ENCODE measurements at places on chromosomes 5 and 9.

DNA sequence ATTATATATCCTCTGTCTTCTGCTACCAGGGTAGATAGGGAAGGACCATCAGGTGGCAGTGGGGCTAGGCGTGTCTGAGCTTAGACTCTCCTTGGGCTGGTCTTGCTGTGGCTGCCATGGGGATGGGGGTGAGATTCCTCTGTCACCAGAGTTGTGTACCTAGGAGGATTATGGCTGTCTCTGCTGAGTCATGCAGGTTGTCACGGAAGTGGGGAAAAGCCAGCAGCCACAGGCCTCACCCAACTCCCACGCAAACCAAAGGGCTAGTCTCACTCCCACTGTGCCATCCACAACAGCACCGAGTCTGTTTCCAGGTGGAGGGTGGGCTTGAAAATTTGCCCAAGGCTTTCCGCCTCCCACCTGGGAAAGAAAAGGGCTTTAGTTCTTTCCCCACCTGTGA lies 476.1 kb downstream of the CYLC2 start:
- no peak for DNase-seq

DNA sequence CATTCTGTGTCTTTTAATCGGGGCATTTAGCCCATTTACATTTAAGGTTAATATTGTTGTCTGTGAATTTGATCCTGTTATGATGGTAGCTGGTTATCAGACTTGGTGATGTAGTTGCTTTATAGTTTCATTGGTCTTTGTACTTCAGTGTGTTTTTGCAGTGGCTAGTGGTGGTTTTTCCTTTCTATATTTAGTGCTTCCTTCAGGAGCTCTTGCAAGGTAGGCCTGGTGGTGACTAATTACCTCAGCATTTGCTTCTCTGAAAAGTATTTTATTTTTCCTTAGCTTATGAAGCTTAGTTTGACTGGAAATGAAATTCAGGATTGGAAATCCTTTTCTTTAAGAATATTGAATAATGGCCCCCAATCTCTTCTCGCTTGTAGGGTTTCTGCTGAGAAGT lies 156.9 kb downstream of the CNTLN start:
- DNase-seq, result peak; percentile 75

DNA sequence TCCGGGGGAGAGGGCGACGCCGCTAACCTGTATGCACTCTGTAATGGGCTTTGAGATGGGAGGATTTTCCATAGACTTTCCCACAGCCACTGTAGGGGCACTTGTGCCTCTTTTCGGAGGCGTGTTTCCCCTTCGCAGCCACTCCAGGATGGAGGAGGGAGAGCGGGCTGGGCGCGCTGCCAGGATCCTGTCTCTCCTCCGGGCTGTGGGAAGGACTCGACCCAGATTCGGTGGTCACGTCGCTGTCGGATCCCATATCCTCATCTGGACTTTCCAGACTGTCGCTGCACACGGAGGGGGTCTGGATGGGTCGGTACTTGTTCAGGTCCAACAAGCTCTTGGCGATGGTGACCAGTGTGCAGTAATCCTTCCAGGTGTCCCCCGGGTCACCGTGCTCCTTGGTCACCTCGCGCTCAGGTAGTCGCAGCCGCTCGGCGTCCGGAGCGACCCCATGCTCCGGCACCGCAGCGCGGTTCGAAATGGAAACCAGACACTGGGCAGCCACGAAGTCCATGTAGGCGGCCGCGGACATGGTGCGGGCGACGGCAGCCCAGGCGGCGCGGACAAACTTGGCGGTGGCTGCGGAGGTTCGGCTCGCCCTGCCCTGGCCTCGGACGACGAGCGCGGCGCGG lies 1.5 kb downstream of the KLF9 start:
- DNase-seq, result peak; percentile 79

- no peak for DNase-seq
These were observed 72.0 kb upstream of the PAPPA start for GRCh38 chr9:116081435-116082115.

GRCh38 chr5:116759860-116760640 lies 185.4 kb upstream of the SEMA6A start:
- DNase-seq, result peak; percentile 85

DNA sequence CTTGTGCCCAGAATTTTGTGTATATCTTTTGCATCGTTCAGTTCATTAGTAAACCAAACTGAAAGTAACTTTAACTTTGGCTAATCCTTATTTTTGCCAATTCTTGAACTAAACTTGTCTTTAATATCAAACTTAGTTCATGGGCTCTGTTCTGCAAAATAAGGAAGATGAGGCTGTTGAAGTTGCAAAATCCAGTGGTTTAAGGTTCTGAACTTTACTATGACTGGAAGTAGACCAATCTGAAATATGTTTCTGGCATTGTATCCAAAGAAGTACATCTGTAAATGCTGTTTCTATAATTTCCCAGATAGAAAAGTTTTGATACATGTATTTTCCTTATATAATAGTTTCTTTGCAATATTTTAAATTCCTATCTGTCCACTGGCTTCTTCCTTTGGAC lies 238.1 kb downstream of the CETN3 start:
- DNase-seq, result no peak

DNA sequence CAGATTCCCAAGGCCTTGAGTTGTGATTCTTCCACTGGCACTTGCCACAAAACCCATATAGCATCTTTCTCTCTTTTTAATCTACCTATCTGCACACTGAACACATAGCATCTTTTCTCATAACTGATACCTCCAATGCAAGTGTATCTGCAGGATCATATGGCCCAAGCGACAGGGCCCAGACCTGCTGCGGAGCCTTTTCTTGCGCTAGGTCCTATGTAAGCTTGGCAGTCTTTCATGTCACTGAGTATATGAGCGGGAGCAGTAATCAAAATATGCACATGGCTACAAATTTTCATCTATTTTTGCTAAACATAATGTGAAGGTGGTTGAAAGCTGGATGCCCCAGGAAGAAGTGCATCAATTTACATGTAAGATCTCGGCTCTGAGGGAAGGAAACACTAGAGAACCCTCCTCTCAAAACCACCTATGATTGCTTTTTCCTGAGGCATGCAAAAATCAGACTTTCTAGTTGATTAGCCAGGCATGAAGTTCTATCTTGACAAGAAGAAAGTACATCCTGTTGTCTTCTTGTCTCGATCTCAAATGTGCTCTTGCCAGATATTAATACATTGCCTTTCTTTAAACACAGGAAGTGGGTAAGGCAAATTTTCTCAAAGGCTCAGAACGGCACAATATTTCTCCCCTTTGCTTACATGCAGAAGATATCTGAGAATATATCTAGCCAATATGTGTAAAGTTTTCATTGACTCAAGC lies 26.9 kb upstream of the CEMIP2 start:
- no peak for DNase-seq

DNA sequence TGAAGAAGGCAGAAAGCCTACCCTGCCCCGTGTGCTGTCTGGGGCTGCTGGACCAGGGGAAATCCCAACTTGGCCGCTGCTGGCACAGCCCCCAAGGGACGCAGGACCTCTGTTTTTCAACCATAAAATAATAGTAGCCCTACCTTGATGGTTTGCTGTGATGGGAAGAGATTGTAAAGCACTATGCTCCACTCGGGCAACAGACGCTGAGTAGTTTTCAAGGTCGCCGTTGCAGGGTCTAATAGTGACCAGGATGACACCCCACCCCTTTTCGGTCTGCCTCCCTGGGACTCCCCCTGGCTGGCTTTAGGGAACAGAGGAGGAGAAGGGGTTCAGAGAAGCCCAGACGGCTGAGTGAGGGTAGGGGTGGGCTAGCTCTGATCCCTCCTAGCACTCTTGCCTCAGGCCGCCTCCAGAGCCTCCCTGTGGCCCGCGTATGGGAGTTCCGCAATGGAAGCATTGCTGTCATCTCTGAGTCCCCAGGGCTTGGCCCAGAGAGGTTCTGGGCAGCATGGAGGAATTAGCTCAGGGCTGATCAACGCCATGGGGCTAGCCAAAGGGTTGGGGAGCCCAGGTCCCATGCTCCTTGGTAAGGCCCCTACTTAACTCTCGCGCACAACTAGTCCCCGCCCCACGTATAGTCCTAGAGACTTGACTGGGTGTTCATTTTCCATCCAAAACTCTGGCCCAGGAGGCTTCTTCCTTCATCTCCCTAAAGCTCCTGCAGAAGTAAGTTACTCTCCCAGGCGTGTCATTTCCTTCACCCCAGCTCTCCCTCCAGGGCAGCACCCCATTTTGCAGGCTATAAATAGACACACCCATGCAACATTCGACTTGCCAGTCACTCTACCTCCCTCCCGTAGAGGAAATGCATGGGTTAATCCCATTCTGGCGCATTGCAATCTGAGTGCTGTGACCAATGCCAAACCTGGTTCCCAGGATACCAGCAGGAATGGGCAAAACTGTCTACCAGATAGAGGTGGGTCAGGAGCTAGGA lies 1.1 kb upstream of the IRF1 start:
- no peak for DNase-seq

DNA sequence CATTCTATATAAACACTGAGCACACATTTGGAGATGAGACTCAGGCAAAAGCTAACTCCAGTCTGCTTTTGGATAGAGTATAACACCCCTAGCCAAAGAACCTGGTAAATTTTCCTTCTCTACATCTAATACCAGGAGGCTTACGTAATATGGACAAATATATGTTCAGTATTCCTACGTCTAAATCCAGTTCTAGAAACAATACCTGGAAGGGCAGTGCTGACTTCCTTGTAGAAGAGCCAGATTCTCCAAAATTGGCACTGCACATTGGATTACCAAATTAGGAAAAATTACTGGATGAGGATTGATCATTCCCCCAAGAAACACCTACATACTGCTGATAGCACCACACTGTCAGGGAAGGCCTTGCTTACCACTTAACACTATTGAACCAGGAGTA lies 247.4 kb downstream of the SAXO1 start:
- DNase-seq, result no peak

DNA sequence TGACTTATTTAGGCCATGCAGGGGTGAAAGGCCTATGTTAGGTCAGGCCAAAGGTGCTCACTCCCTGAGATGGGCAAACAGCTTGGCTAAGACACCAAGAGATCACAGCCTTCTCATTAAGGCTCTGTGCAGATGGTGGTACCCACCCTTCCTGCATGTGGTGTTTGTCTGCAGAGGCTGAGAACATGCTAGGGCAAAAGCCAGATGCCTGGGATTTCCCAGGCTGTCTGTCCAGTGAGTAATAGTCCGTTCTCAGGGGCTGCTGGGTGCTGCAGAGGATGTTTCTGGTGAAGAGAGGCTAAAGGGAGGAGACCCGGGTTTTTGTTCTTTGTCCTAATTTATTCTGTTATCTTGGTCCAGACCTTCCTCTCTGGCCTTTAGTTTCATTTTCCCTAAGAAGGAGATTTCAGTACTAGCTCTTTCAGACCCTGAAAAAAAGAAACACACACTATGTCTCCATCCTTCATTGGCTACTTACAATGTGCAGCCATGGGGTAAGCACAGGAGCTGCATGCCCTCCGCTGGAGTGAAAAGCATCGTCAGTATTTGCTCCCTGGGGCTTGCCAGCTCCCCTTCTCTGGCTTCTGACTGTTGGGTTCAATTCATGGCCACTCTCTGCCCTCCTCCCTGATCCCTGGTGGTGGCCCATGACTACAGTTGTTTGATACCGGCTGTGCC lies 23.4 kb upstream of the GLRA1 start:
- DNase-seq, result no peak

DNA sequence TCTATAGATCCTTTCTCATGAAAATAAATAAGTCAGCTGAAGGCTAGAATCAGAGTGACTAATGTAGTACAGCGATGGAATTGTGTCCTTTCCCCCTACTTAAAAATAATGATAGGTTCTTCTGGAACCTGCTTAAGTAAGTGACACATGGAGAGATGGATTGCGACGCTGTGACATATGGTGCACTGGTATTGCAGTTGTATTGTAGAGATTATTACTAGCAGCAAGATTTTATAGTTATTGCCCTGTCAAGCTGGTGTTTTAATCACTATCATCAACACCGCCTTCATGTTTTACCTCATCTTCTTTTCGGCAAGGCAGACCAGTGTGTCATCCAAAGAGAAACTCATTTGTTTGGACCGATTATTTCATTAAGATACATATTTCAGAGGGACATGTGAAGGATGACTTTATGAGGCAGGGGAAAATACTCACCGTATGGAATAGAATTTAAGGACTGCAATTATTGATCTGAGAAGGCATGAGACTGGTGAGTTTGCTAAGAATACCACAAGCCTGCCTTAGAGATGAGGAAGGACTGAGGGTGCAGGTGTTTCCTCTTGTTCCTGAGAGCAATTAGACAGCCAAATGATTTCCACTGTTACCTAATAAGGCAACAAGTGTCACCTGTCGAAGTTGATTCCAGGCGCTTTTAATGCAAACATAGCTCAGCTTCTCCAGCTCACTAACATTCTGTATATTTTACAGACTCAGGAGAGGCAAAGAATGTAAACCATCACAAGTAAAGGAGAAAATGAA lies 1855.5 kb downstream of the MAT2B start:
- DNase-seq, result no peak

DNA sequence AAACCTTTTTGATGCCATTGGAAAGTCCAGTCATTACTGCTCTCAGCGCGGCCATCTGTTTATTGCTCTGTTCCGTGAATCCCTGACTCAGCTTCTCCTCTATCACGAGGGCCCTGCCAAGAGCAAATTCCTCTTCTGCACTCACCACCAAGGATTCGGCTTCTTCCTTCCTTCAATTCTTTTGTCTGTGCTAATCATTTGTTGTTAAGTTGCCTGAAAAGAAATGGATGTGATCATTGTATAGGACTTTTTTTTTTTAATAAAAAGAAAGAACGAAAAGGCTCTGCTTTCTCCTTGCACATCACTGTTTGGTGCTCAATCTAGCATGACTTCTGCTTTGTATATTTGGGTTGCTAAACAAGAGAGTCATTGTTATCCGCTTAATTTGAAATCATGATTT lies 128.7 kb upstream of the PIK3R1 start:
- DNase-seq, result peak; percentile 83

GRCh38 chr9:33210006-33210715 lies 29.8 kb upstream of the SPINK4 start:
- no peak for DNase-seq

GRCh38 chr9:6827439-6828145 lies 69.8 kb downstream of the KDM4C start:
- DNase-seq, result peak; percentile 60

DNA sequence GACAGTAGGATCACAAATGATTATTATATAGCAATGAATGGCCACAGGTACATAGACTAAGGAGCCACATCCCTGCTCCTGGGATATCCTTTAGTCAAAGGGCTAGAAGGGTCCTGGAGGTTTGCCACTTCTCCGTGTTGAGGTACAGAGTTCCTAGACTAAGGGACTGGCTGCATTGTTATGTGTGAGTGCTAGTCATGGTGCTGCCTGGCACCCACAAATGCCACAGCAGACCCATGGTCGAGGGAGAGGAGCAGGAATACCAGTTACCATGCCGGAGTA lies 47.4 kb downstream of the EXOSC2 start:
- no peak for DNase-seq

- no peak for DNase-seq
These were observed 23.4 kb upstream of the RFX3 start for GRCh38 chr9:3549225-3549624.

GRCh38 chr5:140258016-140258415 lies 44.9 kb downstream of the PFDN1 start:
- DNase-seq, result no peak

DNA sequence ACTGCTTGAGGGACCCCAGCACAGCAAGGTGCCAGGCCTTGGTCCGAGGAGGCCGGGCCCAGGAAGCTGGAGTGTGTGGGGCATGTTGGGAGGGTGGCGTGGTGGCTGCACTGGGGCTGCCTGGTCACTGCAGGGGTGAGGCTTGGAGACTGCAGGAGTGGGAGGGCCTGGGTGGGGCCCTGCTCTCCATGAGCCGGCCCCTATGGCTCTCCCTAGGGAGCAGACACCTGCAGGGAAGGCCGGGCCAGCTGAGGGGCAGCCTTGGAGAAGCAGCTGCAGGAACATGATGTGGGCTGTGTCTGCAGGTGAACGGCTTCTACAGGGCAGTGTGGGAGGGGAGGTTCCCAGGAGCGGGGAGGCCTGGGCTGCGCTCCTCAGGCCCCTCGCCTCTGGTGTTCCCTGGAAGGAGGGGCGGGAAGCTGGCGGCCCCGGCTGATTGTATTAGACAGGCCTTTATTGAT lies 41.7 kb upstream of the TMEM250 start:
- DNase-seq, result no peak

Data from astrocyte of the spinal cord (primary cell).